ENCODE measurements at places on chromosomes 12 and 14. TPM values are rescaled to one million over a fixed set of nuclear protein-coding genes. Genes with fewer than 3 reads are reported as not detected.

GRCh38 chr12:46357438-46358324 is 14.9 kb downstream of the SLC38A2 start:
- DNase-seq, result no peak

- DNase-seq, result no peak
These were observed 432.1 kb downstream of the CCDC91 start for GRCh38 chr12:28622406-28622805.

- no peak for DNase-seq
These were observed 103.0 kb downstream of the FSCB start for GRCh38 chr14:44404036-44404435.

GRCh38 chr12:49875115-49875720 is 28.5 kb downstream of the FAIM2 start:
- DNase-seq, result peak; percentile 61

DNA sequence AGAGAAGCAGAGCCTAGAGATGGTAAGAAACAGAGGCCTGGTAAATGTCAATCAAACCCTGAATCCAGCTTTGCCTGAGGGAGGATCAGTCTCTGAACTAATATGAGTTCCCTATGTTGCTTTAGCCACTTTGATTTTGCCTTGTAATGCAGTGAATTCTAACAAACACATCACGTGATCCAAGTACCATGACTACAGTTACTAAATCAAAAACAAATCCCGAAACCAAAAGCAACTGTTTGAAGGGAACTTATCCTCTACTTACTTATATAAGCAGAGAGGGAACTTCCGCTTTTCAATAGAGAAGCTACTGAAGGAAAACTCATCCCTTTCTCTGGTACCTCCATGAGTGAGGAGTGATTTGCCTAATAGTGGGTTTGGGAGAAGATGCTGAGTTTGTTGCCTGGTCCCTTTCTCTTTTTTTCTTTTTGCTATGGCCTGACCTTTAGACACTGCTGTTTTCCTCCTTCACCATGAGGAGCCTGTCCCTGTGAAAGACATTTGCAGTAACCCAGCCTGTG is 7.7 kb upstream of the PPTC7 start:
- no peak for DNase-seq

- DNase-seq, result no peak
These were observed 82.6 kb upstream of the GTF2A1 start for GRCh38 chr14:81303258-81303935.

Gene ACRBP
- total RNA-seq, result 0.41 TPM

Gene C12orf56
- total RNA-seq, result not detected

GRCh38 chr14:101369194-101369915 is 191.9 kb upstream of the DIO3 start:
- no peak for DNase-seq

GRCh38 chr12:7747246-7747645 is at the start of gene CLEC4C:
CLEC4C (minus strand) TSS chr12:7747375; CDS start chr12:7747348, 27 bp downstream.
- DNase-seq, result no peak

- peak; percentile 79 for DNase-seq
These were observed 50.7 kb downstream of the TPCN1 start for GRCh38 chr12:113271853-113272561.

GRCh38 chr14:65824285-65824977 is 411.9 kb downstream of the FUT8 start:
- DNase-seq, result no peak

DNA sequence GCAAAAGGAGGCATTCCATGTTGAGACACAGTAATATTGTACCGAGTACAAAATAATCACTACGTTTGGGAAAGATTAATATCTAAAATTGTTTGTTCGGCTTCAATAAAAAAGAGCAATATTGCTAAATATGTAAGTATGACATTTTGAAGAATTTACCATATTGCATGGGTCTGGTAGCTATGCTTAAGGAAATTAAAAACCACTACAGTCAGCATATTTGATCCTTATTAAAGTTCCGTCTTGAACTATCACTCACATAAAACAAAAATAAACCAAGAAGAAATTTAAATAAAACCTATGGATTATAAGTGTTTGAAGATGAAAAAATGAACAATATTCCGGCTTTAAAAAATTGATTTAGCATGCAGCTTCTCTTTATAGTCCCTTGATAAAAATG is 63.8 kb downstream of the SETD3 start:
- DNase-seq, result no peak

- DNase-seq, result no peak
These were observed 5.1 kb upstream of the TUNAR start for GRCh38 chr14:95871531-95871930.

- no peak for DNase-seq
These were observed 404.8 kb downstream of the ATP23 start for GRCh38 chr12:58346032-58346632.

DNA sequence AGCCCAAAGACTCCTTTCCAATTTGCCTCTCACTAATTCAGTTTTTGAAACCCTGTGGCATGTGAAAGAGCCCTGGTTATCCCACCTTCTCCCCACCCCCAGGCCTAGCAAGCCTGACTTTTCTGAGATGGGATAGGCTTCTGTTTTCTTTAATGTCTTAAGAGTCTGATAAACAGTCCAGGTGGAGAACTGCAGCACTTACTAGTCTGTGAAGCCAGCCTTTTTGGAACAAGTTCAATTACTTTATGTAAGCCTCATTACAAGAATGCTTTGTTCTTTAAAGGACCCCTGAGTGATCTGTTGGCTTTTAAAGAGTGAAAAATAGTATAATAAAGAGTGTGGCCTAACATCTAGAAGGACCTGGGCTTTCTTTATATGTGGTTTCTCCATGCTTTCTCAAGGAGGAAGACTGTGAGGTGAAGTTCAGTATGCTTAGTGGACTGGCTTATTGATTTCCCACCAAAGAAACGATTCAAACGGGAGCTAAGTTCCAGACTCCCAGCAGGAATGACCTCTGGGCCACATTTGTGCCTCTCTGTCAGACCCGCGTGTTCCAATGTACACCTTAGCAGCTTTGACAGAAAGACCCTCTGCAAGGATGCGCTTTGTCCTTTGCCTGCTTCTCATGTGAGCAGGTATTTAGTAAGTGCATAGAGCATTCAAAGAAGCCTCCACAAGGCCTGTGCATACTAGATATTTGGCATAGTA is 129.5 kb downstream of the DAAM1 start:
- no peak for DNase-seq

- no peak for DNase-seq
These were observed 154.3 kb downstream of the RMST start for GRCh38 chr12:97616946-97617345.

- no peak for DNase-seq
These were observed 68.5 kb downstream of the RASSF3 start for GRCh38 chr12:64678835-64679234.

DNA sequence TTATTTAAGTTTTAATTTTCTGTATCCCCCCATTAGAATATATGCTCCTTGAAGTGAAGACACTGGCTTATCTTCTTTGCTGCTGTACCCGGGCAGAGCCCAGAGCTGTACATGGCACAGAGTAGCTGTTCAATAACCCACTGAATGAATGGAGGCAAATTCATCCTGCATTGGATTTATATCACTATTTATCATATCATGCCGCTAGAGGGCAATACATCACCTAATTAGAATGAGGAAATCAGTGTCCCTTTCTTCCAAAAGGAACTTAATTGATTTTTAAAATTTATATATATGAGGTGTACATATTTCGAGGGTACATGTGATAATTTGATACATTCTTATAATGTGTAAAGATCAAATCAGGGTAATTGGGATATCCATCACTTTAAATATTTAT is 89.2 kb upstream of the TMEM260 start:
- DNase-seq, result no peak

DNA sequence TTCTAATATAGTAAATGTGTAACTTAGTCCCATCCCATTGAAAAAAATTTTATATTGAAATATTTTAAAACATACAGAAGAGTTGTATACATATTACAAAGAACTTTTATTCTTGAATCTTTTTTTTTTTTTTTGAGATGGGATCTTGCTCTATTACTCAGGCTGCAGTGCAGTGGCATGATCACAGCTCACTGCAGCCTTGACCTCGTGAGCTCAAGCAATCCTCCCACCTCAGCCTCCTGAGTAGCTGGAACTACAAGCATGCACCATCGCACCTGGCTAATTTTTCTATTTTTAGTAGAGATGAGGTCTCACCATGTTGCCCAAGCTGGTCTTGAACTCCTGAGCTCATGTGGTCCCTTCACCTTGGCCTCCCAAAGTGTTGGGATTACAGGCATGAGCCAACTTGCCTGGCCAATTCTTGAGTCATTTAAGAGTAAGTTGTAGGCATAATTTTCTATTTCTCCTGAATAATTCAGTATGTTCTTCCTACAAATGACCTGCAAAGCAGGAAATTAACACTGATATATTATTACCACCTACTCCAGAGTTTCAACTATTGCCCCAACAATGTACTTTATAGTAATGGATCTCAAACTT is 153.0 kb upstream of the BMP4 start:
- DNase-seq, result no peak

Gene TAS2R8
- total RNA-seq, result not detected

DNA sequence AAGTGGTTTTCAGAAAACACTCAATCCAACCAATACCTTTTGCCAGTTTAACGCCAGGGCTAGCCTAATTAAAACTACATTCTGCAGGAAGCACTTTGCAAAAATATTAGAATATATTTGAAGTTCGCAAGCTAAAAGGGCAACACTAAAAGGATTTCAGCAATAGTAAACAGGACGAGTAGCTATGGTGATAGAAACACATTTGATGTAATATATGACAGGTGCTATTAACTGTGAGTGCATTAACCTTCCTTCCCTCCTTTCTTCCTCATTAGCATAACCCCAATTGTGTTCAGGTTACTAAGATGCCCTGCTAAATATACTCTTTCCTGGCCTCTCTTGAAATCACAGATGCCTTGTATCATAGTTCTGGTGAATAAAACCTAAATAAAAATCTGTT is 85.6 kb upstream of the TMCC3 start:
- no peak for DNase-seq

GRCh38 chr14:103734081-103734888 is 18.7 kb downstream of the ZFYVE21 start:
- DNase-seq, result peak; percentile 71

DNA sequence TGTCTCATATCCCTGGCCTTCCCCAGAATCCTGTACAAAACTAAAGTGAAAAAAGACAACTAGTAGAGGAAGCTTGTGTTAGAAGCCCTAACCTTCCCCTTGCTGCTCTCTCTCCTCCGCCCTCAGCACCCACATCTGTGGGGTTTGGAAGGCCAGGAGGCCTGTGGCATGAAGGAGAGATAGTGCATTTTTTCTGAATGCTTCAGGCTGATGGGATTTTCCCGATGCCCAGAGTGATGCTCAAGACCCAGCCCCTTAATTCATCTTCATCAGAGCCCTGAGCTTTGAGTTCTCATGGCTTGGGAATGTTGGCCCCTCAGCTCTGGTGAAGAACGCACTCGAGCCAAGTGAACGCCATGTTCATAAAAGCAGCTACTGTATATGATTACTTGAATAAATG is 5.9 kb downstream of the FGF6 start:
- no peak for DNase-seq

DNA sequence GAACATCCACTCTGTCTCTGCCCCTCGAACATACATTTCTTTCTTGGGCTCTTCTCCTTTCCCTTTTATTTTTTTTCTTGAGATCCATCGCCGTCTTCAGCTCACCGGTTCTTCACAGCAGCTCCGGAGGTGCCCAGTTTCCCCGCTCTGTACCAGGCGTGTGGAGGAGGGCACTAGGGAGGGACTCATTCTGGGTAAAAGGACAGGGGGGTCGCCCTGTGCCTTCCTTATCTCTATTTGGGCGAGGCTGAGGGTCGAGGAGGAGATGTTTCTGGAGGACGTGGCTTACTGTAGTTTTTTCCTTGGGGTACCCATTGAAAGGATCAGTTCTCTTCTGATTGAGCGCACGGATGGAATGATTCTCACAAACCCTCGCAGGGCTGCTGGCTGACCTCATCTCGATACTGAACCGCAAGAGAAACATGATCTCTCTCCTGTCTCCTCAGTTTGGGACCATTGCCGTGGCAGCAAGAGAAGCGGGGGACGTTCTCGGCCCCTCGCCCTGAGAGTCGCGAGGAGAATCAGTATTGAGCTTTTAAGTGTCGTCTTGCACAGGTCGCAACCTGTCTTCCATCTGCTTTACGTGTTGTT is 386 bp downstream of the LIN52 start:
- no peak for DNase-seq

Gene FAM186B
- 0.27 TPM for total RNA-seq

Gene KLRC1
- total RNA-seq, result not detected

Gene C14orf180
- total RNA-seq, result not detected

Gene ASIC1
- 3.9 TPM for total RNA-seq

GRCh38 chr14:68856572-68856971 is 63.7 kb upstream of the ZFP36L1 start:
- no peak for DNase-seq

GRCh38 chr12:48903982-48904411 is 21.3 kb downstream of the FKBP11 start:
- DNase-seq, result peak; percentile 68

DNA sequence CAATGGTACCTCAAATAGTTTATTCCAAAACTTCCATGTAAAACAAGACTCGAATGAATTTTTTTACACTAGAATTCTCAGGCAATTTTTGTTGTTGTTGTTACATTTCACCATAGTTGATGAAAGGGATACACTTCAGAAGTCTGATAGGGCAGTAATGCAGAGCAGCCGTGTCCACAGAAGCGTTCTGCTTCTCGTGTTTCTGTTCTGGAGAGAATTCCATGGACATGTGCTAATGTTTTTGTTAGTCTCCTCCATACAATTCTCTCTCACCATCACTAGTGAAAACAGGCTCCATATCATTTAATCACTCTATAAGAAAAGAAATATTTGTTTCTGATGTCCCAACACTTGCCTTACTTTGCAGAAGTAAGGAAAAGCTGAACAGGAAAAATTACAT is 606.1 kb downstream of the SLC16A7 start:
- no peak for DNase-seq

DNA sequence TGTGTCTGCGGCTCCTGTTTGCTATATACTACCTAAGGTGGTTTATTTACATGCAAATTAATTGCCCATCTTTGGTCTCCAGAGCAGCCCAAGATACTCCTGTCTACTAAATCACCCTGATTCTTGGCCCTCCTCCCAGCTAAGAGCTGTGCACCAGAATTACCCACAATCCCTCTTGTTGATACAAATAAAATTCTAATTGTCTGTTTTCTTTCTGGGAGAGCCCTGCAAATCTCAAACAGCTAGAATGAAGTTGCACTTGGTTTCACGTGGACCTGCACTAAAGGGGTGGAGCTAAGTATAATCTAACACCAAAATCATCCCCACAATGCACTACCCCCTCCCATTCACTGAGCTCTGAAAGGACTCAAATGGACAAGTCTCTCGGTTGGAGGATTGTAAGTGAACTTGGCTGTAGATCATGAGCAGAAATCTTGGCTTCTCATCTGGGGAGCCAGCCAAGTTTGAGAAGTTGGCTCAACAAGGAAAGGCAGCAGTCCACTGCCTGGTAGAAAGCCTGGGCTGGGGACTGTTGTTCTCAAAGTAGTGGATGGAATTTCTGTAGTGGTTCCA is 6.6 kb downstream of the MAX start:
- no peak for DNase-seq

- peak; percentile 35 for DNase-seq
These were observed 190.4 kb upstream of the DIO3 start for GRCh38 chr14:101370593-101371569.

DNA sequence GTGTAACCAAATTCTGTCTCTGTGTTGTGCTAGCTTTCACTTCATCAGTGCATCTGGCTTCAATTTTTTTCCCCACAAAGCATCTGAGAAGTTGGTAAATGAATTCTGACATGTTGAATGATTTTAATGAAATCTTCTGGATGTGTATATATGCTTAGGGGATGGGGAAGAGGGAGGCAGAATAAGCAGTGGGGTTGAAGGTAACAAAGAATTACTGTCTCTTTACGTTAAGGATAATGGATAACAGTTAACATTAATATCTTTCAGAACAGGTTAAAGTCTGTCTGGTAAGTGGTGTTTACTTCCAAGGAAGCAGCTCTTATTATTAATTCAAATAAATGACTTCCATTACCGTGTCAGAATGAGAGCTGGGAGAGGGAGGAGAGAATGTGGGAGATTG is 261.7 kb downstream of the ERC1 start:
- DNase-seq, result no peak

Data from chondrocyte (in vitro differentiated cells).